Endothelial cell of umbilical vein (primary cell): ENCODE measurements at places on chromosomes 5 and 9. TPM values are rescaled to one million over a fixed set of nuclear protein-coding genes. Genes with fewer than 3 reads are reported as not detected.

ABO gene
- total RNA-seq: not detected in 2 replicates

DMXL1 gene
- total RNA-seq: 24.7 and 26.1 TPM in 2 replicates

LRRC26 gene
- not detected in 2 replicates for total RNA-seq

GDA gene
- total RNA-seq: not detected in 2 replicates

ZBTB34 gene
- 9.3 and 9.6 TPM in 2 replicates for total RNA-seq

PCDHGA5 gene
- 0.78 and 0.93 TPM in 2 replicates for total RNA-seq

KIF24 gene
- total RNA-seq: 4.5 and 4.8 TPM in 2 replicates

PRDM9 gene
- not detected in 2 replicates for total RNA-seq

IFNA21 gene
- total RNA-seq: not detected in 2 replicates

HAPLN1 gene
- not detected in 2 replicates for total RNA-seq

GMCL2 gene
- total RNA-seq: not detected in 2 replicates
